Renal cortex interstitium (tissue), 15 donors: ENCODE measurements at places on chromosomes 4 and X.

DNA sequence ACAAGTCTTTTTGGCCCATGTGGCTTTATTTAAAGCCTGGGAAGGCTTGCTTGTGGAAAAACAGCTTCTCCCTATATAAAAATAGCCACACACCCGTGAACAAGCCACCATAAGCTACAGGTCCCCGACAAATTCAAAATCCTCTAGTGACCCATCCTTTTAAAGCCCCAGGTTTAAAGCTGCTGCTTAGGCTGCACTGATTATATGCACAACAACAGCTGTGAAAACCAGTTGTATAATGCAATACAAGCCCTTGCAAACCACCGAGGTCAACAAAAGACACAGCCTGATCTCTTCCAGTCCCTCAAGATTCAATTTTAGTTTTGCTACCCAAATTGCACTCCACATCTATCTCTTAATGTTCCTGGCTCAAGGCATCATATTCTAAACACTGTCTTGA, 186.0 kb upstream of the WDFY3 start:
- DNase-seq, result no peak

GRCh38 chr4:18231726-18232125, 210.2 kb upstream of the LCORL start:
- DNase-seq, result no peak

GRCh38 chr4:40251366-40251765, 54.5 kb downstream of the RHOH start:
- DNase-seq, result no peak

GRCh38 chr4:26344901-26345564, 24.2 kb downstream of the RBPJ start:
- DNase-seq, result no peak

GRCh38 chr4:25101836-25102235, 58.4 kb downstream of the SEPSECS start:
- no peak for DNase-seq

GRCh38 chrX:47560179-47560933, 649 bp upstream of the ARAF start:
- DNase-seq, result no peak

DNA sequence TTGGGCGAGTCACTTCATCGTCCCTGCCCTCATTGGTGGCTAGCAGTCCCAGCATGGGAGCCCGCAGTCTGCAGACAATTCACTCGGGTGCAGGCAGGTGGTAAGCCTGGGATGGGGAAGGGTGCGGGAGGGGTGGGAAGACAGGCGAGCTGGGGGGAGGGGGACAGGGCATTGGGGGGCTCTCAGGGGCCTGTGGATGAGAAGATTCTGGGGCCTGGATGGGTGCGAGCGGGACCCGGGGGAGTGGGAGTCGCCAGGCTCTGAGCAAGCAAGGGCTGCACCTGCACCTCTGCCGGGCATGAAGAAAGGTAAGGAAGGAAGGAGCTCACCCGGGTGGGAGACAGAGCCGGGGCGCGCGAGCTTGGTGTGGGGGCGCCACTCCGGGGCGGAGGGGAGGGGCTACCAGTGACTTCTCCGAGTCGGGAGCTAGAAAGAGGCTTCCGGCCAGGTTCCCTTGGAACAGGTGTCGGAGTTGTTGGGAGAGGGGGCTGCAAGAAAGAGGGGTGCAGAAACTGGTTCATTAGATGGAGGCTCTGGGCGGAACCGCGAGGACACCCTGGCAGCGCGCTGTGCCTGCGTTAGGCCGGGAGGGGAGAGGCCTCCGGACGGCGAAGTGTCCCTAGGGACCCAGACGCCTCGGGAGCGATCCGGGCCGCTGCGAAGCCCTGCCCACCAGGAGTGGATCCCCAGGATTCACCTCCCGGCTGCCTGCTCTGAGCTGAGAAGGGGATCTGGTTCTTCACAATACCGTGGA, 103.4 kb upstream of the PDLIM3 start:
- DNase-seq, result no peak

DNA sequence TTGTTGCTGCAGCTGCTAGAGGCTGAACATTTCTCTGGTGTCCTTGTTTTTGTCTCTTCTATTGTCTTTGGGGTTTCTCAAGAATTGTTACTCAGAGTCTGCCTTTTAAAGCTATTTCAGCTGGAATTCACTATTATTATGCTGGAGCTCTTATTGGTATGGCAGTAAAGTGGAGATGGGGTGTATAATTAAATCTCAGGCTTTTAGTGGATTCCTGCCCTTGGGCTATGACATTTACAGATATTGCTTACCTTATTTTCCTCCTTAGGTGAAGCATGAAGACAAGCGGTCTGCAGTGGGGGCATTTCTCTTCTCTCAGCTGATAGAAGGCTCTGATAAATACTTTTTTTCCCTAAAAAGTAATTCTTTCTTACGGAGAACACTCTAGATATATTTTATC, 1656.6 kb upstream of the IGFBP7 start:
- DNase-seq, result no peak

DNA sequence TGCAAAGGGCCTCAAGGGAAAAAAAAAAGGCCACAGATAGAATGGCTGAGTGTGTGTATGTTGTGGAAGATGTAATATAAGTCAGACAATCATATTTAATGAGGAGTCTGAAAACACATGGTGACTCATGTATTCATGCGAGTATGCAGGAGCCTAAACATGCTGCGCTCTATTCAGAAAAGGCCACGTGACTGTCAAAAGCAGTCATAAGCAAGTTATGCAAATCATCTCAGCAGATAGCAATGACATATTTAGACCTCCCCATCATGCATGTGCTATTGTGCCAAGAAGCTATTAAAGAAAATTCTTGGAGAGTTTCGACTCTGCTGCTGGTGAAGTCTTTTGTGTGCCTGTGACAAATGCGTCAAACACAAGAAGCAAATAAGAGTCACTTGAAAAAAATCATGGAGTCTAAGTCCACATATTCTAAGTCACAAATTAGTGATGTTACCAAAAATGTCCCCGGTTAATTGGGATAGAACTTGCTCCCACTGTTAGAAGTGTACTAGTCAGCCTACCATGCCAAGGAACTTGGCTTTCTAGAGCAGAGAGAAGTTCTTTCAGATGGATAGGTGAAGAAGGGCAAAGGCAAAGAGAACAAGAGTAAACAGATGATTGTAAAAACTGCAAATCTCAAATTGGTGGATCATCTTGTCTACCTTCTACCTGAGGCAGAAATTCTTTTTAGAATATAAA, 5.0 kb downstream of the LNX1 start:
- no peak for DNase-seq

DNA sequence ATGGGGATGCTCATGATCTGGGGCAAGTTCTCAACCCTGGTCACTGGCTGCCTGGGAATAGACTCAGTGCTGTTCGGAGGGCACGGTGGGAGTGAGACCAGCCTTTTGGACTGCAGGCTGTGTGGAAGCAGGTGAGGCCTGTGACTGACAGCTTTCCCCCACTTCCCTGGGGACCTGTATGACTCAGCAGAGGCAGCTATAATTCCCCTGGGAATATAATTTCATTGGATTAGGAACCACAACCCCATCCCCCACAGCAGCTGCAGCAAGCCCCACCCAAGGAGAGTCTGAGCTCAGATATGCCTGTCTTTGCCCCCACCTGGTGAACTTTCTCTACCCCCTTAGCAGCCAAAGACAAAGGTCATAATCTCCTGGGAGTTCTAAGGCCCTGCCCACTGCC, 408.6 kb downstream of the PPP3CA start:
- DNase-seq, result no peak

DNA sequence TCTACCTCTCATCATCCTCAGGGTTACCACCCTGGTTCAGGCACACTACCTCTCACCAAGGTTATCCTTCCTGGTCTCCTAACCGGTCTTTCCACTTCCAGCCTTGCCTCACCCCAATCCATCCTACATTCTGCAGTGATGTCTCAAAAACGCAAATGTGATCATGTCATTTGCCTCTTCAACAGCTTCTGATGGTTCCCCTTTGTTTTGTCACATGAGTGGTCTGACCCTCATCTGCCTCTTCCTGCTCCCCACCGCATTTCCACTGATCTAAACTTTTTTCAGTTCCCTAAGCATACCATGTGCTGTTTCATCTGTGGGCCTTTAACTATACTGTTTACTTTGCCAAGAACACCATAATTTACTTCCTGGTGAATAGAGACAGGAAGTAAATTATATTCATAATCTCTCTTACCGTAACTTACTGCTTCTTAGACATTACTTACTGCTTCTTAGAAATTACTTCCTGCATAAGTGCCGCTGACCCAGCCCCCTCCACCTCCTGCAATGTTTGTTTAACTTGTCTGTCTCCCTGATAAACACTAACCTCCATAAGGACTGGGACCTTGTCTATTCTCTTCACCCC, 27.1 kb upstream of the NSUN7 start:
- no peak for DNase-seq

DNA sequence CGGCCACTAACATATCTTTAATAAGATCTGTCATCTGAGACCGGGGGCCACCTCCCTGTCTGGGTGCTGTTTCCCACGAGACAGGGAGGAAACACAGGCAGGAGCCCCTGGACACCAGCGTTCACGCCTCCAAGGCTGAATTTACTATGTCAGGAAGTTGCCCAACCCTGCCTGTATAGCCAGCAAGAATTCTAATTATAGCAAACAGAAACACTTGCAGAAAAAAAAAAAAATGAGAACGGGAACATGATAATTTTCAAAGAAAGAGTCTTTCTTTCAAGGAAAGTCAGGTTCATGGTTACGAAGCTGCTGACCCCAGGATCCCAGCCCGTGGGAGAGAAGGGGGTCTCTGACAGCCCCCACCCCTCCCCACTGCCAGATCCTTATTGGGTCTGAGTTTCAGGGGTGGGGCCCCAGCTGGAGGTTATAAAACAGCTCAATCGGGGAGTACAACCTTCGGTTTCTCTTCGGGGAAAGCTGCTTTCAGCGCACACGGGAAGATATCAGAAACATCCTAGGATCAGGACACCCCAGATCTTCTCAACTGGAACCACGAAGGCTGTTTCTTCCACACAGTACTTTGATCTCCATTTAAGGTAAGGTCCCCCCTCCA, at the start of gene IL3RA:
IL3RA (plus strand) TSS at position 455 of the 613 bp plus-strand sequence. CDS start 4,981 bp downstream, outside the sequence.
- no peak for DNase-seq

- DNase-seq, result no peak
These were observed 24.0 kb downstream of the INTS6L start for GRCh38 chrX:135544338-135544948.

DNA sequence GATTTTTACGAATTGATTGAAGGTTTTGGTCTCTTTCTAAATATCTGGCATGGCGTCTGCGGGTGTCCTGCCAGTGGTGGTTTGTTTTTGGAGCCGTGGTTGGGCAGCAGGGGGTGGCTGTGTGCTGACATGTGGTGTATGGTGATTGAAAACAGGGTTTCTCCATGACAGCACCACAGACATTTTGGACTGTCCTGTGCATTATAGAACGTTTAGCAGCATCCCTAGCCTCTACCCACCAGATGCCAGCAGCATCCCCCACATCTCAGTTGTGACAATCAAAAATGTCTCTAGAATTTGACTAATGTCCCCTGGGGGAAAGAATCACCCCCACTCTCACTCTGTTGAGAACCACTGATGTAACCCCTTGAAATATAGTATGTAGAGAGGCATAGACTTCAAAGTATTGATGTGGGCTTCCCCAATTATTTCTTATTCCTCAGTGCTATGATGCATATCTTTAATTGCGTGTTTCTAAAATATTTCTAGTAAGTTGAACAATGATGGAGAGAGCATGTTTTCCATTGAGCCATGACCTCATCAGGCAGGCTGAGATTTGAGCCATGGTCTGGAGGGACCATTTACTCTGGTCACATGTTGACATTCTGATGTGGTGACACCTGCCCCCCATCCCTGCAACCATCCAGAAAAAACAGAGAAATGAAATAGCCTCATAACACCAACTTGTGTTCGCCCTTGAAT, 77.4 kb upstream of the MID1 start:
- DNase-seq, result no peak

- no peak for DNase-seq
These were observed 701 bp upstream of the BCOR start for GRCh38 chrX:40098264-40099054.

GRCh38 chr4:123365412-123365811, 31.2 kb upstream of the SPRY1 start:
- no peak for DNase-seq

GRCh38 chrX:48676893-48677270, 6.7 kb upstream of the WAS start:
- no peak for DNase-seq

- DNase-seq, result no peak
These were observed 60.8 kb downstream of the ZNF732 start for GRCh38 chr4:244471-244870.

DNA sequence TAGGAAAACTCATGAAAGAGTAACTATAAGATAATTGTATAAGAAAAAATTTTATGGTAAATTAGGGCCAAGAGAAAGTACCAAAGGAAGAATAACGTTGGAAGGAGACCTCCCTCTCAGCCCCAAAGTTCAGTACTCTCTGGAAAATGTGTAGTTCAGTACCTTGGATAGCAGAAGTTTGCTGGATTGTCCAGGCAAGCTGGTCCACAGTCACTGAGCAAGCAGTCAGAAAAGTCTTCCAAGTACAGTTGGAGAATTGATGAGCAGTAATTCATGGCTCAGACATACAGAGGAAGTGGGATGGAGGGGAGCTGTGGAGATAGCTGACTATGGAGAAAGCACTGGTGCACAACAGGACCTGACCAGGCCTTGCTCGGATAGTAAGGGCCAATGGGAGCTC, 598.2 kb upstream of the NDST4 start:
- DNase-seq, result no peak

DNA sequence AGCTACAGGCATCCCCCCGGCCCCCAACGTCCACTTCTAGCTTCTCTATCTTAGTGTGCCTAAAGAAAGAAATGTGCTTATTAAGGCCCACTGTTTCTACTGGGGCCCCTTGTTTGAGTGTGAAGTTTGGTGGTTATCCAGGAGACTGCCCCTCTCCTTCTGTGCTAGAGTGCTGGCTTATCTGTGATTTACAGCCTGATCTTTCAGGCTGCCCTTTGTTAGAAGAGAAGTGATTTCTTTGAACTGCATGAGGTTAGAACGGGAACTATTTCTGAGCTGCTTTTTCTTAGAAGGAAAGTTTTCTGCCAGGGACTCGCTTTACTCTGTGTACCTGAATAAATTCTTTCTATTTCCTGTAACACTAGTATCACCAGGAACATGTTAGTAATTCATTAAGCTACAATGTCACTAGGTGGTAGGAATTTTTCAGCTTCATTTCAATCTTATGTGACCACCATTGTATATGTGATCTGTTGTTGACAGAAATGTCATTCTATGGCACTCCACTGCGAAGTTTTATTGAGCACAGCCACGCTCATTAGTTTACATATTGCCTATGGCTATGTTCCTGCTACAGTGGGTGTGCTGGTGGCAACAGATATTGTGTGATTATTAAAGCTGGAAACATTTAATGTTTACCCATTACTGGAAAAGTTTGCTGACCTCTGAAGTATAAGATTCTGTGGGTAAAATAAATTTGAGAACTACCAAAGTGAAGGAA, 193.8 kb upstream of the CXorf51B start:
- no peak for DNase-seq

GRCh38 chrX:9794495-9794894, 8.3 kb downstream of the SHROOM2 start:
- no peak for DNase-seq

- no peak for DNase-seq
These were observed 48.0 kb upstream of the CASK start for GRCh38 chrX:41971346-41971745.

DNA sequence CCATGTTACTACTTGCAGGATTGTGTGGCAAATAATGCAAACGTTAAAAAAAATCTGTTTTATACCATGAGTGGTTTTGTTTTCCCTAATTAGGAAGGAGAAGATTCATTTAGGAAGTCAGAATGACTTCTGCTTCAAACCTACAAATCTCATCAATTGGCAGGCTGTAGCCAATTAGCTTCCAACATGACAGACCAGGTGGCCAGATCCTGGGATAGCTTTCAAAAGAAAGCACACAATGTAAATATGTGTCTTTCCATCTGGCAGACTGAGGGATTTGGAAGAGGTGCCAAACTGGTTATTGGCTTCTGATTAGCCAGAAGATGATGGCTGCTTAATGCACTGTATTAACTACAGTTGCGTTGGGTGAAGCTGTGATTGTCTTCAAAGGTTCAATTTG, 432.8 kb downstream of the ANKRD50 start:
- no peak for DNase-seq
